ENCODE measurements at places on chromosomes 1 and 21.

- no peak for DNase-seq
Observed at GRCh38 chr1:60581455-60582220, 500.7 kb upstream of the NFIA start.

- no peak for DNase-seq
Observed at GRCh38 chr1:232596666-232597303, 33.1 kb downstream of the SIPA1L2 start.

GRCh38 chr1:169634877-169635276, 5.0 kb upstream of the SELP start:
- DNase-seq = no peak

DNA sequence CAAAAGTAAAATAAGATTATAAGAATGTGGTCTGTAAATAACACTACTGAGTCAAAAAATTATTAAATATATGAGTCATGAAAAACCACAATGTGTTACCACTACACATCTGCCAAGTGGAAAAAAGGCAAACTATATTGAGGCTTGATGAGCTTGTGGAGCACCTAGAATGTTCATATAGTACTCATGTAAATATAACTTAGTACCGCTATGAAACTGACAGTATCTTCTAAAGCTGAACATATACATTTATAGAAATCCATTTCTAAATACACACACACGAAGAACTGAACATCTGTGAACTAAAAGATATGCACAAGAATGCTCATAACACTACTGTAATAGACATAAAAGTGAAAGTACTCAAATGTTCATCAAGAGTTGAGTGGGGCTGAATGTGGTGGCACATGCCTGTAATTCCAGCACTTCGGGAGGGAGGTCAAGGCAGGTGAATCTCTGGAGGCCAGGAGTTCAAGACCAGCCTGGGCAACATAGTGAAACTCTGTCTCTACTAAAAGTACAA, 18.5 kb upstream of the GBP3 start:
- peak; percentile 52 for DNase-seq

GRCh38 chr1:24142546-24143534, at the start of gene IL22RA1:
Gene IL22RA1 (minus strand): TSS chr1:24143140. CDS start chr1:24143082, 58 bp downstream.
- DNase-seq = no peak

- no peak for DNase-seq
Observed at GRCh38 chr1:206655471-206655882, 20.1 kb downstream of the DYRK3 start.

- DNase-seq = peak; percentile 59
Observed at GRCh38 chr1:109277434-109278204, 5.3 kb downstream of the PSRC1 start.

DNA sequence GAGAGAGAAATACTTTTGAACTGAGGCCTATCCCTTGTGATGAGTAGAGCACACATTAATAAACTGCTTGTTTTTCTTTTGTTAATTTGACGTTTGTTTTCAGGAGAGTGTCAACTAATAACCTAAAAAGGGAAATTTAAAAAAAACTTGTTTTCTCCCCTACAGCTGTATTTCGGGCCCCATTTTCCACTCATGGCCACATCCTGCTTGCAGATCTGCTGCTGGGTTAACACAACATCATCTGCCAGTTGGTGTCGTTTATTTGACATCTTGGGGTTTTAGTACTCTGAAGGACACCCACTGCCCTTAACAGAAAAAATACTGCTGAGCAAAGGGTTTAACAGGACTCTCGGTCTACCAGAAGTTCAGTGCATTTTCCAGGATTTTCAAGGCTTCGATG, 848 bp upstream of the PYHIN1 start:
- peak; percentile 10 for DNase-seq

GRCh38 chr1:111441573-111442192, 7.4 kb downstream of the WDR77 start:
- peak; percentile 53 for DNase-seq

DNA sequence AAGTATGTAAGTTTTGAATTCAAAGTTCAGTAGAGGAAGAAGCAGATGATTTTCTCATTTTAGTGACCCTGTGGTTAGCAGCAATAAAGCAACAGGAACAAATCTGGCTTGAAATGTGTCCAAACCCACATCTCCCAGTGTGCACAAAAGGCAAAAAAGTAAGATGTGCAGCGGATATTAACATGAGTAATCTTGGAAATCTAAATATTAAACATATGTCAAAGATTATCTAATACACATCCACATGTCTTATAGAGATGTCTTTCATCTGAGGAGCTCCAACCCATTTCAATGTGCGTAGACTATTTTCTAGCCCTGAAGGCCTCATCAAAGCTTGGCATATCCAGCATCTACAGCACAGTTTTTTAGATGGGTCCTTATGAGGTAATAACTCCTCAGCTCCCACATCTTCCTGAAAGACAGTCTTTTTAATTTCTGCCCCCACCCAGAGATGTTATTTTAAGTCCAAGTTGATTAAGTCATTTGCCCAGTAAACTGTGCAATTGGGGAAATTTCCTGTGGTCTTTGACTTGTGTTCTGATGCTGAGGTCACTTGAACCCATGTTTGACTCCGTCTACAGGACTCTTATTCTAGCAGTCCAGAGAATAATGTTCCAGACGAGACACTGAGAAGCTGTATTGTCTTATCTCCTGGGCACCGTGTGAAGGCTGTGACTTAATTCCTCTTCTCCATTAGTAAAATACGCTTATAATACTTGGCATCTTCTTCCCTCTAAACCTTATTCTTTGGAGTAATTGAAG, 73.7 kb downstream of the LMO4 start:
- DNase-seq = no peak

DNA sequence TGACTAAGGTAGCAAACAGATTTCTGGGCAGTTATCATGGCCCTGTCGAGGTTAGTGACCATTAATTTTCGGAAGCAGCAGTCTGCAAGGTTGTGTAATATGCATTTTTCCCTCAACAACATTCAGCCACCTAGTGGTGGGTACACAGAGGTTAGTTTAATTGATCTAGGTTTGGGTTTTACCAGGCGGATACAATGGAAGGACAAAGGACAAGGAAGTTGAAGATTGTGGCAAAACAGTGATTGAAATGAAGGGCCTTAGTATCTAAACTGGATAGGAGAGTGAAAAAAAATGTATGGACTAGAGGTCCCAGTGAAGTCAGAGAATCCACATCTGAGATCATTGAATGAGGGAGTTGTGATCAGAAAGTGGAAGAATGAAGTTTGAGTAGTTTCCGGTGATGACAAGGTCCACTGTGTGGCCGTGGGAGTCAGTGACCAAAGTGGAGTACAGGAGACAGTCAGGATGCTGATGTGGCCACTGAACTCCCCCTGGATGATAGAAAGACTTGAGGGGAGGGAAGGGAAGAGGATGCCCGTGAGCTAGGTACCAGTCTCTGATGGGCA, 2.8 kb downstream of the ARMH1 start:
- DNase-seq = no peak

DNA sequence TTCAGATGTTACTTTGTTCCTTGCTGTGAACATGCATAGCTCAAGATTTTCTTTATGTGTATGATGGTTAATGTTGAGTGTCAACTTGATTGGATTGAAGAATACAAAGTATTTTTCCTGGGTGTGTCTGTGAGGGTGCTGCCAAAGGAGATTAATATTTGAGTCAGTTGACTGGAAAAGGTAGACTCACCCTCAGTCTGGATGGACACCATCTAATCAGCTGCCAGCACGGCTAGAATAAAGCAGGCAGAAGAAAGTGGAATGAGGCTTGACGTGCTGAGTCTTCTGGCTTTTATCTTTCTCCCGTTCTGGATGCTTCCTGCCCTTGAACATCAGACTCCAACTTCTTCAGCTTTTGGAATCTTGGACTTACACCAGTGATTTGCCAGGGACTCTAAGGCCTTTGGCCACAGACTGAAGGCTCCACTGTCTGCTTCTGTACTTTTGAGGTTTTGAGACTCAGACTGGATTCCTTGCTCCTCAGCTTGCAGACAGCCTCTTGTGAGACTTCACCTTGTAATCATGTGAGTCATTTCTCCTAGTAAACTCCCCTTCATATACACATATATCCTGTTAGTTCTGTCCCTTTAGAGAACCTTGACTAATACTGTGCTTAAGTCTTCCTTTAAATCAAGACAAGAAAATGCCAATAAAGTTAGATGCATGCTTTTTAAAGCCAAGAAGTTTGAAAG, 626.6 kb downstream of the KCNT2 start:
- no peak for DNase-seq

DNA sequence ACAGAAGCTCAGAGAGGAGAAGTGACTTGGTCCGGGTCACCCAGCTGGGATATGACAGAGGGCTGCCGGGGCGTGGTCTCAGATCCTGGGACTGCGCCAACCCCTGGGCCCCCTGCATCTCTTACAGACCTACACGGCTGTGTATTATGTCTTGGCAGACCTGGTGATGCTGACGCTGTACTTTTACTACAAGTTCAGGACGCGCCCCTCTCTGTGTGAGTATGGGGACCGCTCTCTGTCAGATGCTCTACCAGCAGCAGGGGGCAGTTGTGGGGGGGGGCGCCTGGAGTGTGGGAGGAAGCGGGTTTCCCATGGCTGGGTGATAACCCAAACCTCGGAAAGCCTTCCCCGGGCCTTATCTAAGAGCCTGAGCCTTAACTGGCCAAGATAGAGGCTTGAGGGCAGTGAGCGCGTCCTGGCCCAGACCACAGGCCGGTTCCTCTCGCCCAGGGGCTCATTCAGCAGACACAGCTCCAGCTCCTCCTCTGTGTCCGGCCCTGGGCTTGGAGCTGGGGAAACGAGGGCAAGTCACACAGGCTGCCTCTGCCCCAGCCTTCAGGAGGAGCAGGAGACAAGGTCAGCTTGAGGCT, 13.3 kb downstream of the SLC66A1 start:
- DNase-seq = no peak

DNA sequence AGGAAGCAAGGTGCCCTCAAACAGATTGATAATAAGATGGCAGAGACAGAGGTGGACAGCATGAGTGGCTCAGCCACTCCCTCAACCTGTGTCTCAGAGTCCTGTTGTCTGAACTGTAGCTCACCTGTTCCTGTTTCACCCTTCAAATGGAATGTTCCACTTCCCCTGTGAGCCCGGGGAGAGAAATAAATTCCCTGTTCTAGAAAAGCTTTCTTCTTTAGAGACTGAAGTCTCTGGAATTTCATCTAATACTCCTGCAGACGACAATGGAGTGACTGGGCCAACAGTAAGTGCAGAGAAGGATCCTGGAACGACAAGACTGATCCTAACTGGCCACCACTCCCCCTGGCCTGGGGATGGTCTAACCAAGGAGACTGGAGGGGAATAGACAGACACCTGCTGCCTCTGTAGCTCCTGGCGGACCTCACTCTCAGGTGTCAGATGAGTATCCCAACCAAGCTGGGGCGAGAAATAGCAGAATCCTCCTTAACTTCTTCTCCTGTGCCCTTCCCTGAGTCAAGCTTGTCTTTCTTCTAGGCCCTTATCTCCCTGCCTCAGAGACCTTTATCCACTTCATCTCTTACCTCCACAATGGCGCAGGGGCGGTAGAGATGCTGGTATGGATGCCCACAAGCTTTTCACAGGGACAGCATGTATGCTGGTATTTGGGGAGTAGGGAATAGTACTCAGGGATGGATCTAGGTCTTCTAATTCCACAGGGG, 45.4 kb downstream of the PLEKHA6 start:
- no peak for DNase-seq

GRCh38 chr1:16286122-16286521, 49.1 kb upstream of the CPLANE2 start:
- DNase-seq = no peak

DNA sequence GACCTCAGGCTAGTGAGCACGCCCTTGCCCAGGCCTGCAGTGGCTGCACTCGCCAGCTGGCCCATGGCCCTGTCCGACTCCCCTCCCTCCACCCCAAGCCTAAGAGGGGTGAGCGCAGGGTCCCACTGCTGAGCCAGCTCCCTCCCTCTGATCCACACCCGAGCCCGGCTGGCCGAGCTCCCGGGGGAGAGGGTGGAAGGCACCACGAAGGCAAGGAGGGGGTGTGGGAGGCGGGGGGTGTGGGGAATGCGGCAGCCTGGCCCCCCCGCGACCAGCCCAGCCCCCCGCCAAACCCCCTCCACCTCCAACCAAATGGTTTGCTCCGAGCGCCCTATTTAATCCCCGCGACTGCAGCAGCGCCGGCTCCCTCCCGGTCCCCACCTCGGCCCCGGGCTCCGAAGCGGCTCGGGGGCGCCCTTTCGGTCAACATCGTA, at the start of gene CADM3:
CADM3 (plus strand) TSS at position 362 of the 434 bp plus-strand sequence. CDS start 151 bp downstream, outside the sequence.
- no peak for DNase-seq

DNA sequence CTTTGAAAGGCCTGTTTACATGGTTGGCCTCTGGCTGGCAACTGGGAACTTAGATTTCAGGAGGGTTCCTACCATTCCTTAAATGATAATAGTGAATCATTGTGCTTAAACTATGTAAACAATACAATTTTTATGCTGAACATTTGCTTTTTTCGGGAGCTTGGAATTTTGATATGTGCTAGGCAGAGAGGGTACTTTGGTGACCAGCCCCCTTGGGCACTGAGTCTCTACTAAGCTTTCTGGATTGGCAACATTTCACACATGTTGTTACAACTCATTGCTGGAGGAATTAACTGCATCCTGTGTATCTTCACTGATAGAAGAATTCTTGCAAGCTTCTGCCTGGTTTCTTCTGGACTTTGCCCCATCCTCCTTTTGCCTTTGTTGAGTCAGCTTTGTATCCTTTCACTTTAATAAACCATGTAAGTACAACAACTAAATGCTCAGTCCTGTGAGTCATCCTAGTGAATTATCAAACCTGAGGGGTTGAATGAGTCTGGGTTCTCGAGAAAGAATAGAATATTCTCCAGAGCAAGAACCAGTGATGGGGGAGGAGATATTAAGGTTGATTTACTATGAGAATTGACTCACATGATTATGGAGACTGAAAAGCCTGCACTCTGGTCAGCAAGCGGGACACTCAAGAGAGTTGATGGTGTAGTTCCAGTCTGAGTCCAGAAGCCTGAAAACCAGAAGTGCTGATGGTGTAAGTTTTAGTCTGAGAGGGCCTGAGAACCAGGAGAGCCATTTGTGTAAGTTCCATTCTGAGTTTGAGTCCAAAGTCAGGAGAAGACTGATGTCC, 3.1 kb upstream of the SLC16A4 start:
- no peak for DNase-seq

GRCh38 chr1:86416343-86416742, 7.6 kb upstream of the CLCA2 start:
- no peak for DNase-seq

DNA sequence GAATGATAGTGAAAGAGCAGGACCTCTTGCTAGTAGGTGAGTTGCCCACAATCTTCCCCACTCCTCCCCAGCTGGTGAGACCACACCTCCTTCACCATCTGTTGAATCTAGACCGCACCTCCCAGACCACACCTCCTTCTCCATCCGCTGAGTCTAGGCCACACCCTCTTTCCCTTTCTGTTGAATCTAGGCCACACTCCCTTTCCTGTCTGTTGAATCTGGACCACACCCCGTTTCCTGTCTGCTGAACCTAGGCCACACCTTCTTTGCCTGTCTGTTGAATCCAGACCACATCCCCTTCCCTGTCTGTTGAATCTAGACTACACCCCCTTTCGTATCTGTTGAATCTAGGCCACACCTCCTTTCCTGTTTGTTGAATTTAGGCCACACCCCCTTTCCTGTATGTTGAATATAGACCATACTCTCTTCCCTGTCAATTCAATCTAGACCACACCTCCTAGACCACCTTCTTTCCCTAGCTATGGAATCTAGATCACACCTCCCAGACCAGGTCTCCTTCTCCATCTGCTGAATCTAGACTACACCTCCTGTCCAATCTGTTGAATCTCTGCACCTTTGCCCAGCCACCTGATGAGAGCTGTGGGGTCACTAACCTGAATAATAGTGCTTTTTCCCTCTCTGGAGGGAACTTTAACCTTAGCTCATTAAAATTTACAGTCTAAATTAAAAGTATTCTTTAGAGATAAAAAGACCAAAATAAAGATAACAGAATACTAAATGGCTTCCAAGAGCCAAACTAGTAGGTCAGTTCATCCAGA, 116.3 kb downstream of the DAB1 start:
- DNase-seq = peak; percentile 32

GRCh38 chr1:167137332-167137781, 43.5 kb downstream of the STYXL2 start:
- DNase-seq = no peak

GRCh38 chr1:241459186-241459802, 60.3 kb downstream of the FH start:
- no peak for DNase-seq

All from stimulated activated CD4-positive, alpha-beta T cell treated with anti-CD3 and anti-CD28 coated beads, Interleukin-1b, Interleukin-23, amount 100 ng/mL, for 48 hours (primary cell).